ENCODE measurements at places on chromosomes 4 and X. TPM values are rescaled to one million over a fixed set of nuclear protein-coding genes. Genes with fewer than 3 reads are reported as not detected.

G3BP2 gene
- polyA plus RNA-seq: 45.9 TPM

MAPK10 gene
- not detected for polyA plus RNA-seq

SERTM2 gene
- polyA plus RNA-seq: not detected

LINC00632 gene
- 0.10 TPM for polyA plus RNA-seq

UTP14A gene
- polyA plus RNA-seq: 7.4 TPM

CXCR3 gene
- not detected for polyA plus RNA-seq

CCDC120 gene
- 3.2 TPM for polyA plus RNA-seq

SMC1A gene
- polyA plus RNA-seq: 9.2 TPM

CXCL1 gene
- polyA plus RNA-seq: not detected

DNA sequence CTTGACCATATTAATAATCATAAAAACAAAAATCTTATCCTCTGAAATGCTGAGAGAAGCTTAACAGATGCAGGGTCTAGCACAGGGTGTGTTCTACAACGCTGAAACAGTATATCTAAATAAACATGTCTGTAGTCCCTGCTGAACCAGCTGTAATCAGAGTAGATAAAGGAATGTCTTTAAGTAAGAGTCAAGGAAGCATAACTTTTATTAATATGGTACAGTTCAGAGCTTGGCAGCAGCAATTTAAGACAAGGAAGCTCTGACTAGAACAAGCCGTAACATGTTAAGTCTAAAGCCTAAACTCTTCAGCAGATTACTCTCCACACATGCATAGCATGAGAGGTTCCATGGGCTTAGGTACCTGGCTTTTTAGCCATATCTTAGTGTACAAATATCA lies 36.1 kb downstream of the NFKB1 start:
- no peak for DNase-seq

DNA sequence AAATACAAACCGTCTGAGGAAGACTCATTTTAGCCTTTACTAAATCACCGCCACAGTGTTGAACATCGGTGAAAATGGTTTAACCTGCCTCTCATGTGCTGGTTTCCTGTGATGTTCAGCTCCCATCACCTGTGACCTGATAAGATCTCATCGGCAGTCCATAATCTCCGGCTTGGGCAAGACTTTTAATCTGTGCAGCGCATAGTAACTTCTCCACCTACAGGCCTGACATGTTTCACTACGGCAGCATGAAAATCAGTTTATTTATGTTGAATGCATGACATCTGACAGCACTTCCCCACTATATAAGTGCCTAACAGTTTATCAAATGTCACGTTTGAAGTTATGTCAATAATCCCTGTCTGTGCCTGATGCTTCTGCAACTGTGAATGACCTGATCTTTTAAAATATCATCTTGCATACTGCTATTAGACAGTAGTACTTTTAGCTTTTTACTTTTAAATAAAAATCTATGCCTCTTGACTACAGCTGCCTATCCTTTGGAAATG lies 1919.8 kb upstream of the AGA start:
- DNase-seq: no peak

DNA sequence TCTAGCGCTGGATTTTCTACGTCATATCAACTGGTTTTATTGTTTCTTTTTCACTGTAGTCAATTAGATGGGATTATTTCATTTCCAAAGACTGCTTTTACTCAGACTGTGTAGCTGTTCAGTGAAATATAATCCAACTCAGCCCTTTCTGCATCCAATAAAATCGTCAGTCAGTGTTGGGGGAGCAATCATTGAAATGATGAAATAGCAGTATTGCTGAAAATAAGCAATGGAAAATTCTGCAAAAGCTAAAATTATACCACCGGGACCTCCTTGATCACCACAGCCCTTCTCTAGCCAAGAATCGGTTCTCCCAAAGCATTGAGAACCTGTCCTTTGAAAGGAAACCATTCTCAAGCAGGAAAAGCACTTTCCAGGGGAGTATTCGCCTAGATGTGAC lies 243.1 kb upstream of the TENM3 start:
- DNase-seq: no peak

- DNase-seq: no peak
Observed at GRCh38 chrX:155434906-155435743, 23.3 kb downstream of the F8A3 start.

DNA sequence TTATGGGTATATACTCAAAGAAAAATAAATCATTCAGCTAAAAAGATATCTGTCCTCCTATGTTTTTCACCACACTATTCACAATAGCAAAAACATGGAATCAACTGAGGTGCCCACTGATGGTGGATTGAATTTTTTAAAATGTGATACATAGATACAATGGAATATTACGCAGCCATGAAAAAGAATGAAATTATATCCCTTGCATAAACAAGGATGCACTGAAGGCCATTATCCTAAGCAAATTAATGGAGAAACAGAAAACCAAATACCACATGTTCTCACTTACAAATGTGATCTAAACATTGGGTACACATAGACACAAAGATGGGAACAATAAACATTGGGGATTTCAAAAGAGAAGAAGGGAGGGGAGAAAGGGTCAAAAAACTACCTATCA lies 964.2 kb upstream of the IGFBP7 start:
- no peak for DNase-seq

DNA sequence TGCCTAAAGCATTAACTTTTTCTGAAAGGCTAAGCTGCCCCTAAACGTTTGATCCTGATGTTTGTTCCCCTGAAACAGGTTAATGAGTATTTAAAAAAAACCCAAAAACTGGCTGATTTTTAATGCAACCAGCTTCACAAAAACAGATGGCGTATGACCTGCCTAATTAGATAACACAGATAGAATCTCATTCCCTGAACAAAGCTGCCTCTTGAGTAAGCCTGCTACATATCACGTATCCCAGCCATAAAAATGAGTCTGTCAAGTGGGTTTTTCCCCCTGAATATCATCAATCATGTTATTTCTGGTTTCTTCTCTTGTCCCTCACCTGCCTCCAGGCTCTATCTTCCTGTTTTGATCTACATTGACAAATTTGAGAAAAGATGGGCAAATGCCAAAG lies 154.2 kb upstream of the FAM9B start:
- DNase-seq: no peak

- DNase-seq: peak; percentile 88
Observed at GRCh38 chrX:19889582-19890342, 2.4 kb upstream of the SH3KBP1 start.

- DNase-seq: no peak
Observed at GRCh38 chrX:99271641-99272040, 1138.4 kb downstream of the PCDH19 start.

DNA sequence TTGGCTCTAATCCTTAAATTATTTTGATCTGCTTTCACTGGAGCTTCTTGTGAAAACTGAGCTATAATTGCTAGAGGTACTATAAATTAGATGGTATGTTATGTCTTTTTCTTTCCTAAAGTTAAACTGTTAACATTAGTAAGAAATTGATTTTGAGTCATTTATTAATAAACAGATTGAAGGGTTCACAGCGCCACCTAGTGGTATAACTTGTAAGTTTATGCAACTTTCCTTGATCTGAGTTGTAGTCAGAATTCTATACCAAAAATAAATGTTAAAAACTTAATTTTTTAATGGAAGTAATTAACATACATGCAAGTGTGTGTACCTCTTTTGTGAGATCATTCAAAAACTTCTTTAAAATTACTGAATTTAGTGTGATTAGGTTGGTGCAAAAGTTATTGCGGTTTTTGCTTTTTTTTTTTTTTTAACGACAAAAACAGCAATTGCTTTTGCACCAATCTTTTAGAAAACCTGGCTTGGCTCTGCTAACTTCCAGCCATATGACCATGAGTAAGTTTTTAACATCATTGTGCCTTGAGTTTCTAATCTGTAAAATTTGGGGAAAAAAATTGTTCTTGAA lies 151.5 kb downstream of the CENPC start:
- peak; percentile 15 for DNase-seq

- no peak for DNase-seq
Observed at GRCh38 chr4:150699599-150699998, 117.6 kb downstream of the MAB21L2 start.

DNA sequence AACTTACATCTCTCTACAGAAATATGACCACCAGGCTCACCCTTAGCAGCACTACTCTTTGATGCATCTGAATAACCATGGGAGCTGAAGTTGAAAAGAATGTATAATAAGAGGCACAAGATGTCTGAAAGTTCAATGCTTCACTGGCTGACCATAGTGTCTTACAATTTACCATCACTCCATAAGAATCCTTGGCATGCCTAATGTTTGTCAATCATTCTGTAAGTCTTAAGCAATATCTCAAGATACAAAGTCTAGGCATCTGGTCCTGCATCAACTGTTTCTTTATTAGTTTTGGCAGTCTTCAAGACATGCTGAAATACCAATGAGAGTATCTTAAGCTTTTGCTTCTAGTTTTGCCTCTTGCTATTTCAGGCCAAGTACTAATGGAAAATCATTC lies 755.5 kb downstream of the STIM2 start:
- no peak for DNase-seq

DNA sequence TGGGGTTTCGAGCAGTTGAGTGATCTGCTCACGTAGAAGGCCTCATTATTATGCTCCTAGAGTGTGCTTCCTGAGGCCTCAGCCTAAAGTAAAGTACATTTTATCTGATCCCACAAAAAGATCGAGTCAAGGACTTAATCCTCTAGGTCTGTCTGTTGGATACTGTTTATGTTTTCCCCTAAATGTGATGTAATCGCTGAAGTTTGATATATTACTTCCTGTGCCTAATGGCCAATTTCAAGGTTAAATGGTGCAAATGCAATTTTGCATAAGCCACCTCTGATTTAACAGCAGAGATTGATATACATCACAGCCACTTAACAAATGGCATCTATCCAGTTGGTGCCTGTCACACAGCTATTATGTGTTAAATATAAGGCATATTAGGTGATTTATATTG lies 19.4 kb upstream of the SERTM2 start:
- no peak for DNase-seq

- no peak for DNase-seq
Observed at GRCh38 chrX:120224388-120224787, 26.2 kb upstream of the ZBTB33 start.

DNA sequence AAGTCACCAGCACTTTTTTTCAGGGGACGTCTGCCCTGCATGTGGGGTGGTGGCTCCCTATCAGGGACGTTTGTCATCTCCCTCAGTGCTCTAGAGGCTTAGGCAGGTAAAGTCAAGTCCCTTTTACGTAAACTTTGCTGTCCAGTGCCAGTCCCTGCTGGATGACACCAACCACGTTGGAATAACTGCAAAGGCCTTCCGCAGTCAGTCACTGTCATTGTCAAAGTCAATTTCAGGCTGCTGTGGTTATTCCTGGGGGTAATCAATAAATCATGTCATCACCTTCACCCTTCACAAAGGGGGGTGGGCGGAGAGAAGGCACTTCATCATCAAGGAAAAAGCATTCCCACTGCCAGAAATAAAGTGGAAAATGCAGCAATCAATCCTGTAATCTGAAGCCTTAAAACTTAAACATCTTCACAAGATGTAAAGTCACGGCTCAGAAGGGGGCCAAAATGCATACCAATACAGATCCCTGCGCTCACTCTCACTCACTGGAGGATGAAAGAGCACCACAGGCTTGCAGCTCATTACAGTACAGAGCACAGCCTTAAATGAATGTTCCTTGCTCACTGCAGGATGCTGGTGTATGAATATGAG lies 56.2 kb downstream of the CLDN22 start:
- no peak for DNase-seq

DNA sequence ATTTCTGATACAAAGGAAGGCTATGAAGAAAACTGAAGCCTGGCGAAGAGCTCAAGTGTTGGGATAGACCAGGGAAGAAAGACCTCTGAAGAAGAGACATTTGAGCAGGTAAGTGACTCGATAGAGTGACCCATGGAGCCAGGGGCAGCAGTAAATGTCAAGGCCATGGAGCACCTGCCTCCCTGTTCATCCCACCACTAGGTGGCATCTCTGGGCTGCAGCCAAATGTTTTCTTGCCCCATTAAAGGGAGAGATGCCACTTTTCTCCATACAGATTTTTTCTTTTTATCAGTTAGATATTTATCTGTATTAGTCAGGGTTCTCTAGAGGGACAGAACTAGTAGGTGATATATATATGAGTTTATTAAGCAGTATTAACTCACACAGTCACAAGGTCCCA lies 4.9 kb upstream of the ZNF81 start:
- DNase-seq: peak; percentile 29

DNA sequence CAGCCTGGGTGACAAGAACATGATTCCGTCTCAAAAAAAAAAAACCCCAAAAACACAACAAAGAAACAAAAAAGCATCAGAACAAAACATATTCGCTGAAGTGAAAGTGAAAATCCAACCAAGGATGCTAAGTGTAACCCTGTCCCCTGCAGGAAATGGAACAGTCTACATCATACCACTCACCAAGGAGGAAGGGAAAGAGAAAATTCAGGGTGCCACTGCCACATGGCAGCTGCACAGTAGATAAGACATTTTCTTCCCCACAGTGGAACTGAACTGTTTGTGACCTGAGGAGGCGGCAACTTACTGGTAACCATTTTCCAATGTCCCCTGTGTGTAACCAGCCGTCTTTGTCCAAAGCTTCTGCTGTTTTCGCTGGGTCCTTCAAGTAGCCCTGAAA lies 28.2 kb upstream of the CENPU start:
- no peak for DNase-seq
